NCI-H1694 (cell line): ENCODE measurements at places on chromosomes 13 and 19.
A peak's percentile ranks its signal among the peaks of the same experiment; 100 is the strongest.

GRCh38 chr19:41577144-41577830, 1.3 kb downstream of the CEACAM21 start:
- no peak for DNase-seq

DNA sequence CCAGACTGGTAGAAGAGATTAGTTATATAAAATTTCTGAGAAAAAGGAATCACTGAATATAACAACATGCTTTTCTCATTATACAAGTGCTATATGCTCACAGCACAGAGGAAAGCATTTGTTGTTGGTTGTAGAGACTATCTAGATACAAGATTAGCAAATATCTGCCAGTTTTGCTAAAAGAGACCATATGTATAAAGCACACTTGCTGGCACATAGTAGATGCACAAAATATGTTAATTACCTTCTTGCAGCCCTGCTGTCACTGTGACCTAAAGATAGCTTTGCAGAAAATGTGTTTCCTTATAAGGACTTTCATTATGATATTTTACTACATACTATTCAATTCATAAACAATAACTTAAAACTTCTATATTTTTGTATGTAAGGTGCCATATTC, 755.1 kb downstream of the PCDH9 start:
- no peak for DNase-seq

DNA sequence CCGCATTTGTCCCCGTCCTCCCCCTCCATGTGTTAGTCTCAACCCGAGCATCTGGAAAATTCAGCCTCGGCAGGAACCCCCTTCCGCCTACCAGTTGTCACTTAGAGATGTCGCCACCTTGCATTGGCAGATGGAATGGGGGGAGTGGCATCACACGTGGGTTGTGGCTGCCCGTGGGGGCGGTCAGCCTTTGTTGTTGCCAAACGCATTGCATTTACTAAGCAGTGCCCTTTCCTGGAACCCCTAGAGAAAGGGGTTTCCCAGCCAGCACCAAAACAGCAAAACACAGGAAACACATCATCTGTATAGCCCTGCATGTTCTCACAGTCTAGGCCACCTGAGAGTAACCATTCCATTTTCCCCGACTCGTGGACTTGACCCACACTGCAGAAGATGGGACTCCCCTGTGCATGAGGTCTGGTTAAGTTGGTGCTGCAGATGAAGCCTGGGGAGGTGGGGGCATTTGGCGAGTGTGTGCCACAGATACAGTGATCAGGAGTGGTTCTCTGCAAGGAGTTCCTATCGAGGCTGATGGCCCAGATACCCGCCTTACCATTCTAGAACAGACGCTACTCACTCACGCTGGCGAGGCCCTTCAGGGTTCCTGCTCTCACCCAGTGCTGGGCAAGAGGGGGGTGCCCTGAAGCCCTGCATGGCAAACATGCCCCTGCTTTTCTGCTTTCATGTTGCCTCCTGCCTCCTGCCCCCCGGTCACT, 38.3 kb downstream of the TMED1 start:
- no peak for DNase-seq

GRCh38 chr19:38975861-38976271, 324 bp upstream of the FBXO17 start:
- DNase-seq, result no peak

GRCh38 chr13:77863144-77863543, 55.5 kb downstream of the EDNRB start:
- DNase-seq, result no peak

GRCh38 chr19:5964816-5965565, 12.9 kb downstream of the RANBP3 start:
- DNase-seq, result no peak

DNA sequence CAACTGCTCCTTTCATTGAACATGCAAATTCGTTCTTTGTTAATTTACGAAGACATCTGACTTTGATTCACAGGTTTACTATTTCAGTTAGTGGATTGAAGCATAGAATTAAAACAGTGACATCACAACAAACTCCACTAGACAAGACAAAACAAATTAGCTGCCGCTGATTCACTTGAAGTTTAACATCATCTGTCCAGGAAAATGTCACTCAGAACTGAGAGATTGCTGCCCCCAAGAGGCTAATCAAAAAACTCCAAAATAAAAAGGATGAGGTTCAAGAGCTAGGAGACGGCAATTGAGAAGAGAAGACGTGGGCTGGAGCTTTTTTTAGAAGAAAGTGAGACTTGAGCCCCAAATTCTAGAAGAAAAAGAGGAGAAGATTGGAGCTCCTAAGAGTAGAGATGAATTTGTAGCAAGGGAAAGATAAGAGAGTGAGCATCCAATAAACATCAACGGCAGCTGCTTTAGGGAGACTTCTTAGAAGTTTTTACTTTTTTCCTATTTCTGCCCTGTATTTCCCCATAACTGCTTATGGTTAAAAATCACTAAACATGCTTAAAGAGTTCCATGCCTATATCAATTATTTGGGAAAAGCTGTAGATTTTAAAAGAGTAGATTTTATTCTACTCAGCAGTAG, 40.8 kb upstream of the TPP2 start:
- peak; percentile 77 for DNase-seq

DNA sequence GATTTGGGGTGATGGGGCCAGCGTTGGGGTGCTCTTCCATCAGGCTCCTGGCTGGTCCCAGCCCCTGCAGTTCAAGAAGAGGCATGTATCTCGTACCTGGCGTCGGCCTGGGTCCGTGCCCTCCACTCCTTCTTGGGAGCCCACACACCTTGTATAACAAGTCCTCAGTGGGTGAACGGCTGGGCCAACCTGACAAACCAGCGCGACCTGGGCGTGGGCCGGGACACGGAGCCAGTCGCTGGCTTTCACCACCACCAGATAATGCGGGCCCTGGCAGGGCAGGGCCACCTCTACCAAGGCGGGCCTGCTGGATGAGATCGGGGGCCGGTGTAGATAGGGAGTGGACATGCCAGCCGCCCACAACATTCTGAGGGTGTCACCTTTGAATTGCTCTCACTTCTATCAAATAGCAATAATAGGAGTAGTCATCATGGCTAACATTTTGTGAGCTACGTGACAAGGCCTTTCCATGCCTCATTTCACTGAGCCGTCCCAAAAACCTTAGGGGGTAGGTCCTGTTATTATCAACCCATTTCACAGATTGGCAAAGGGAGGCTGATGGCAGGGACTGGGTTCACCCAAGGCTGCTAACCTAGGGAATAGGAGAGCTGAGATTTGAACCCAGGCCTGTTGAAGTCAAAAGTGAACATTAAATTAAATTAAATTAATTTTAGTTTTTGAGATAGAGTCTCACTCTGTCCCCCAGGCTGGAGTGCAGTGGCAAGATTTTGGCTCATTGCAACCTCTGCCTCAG, 3.5 kb downstream of the CYP4F22 start:
- DNase-seq, result no peak

DNA sequence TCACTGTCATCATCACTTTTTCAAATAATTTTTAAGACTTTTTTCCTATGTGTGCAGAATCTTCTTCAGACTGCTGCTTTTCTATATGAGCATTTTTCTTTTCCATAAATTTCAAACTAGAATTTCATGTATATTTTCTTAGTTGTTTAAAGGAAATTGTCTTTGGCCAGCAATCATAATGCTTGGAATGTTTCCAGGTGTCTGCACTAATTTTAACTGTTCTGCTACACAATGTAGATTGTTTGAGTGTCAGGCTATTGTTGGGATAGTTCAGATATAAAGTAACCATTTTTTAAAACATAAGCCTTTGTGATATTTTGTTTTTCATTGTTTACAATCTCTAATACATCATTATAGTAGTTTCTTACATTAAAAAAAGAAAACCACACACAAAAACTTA, 1418.5 kb downstream of the EFNB2 start:
- no peak for DNase-seq

- no peak for DNase-seq
Observed at GRCh38 chr13:40756042-40756441, 14.9 kb downstream of the MRPS31 start.

DNA sequence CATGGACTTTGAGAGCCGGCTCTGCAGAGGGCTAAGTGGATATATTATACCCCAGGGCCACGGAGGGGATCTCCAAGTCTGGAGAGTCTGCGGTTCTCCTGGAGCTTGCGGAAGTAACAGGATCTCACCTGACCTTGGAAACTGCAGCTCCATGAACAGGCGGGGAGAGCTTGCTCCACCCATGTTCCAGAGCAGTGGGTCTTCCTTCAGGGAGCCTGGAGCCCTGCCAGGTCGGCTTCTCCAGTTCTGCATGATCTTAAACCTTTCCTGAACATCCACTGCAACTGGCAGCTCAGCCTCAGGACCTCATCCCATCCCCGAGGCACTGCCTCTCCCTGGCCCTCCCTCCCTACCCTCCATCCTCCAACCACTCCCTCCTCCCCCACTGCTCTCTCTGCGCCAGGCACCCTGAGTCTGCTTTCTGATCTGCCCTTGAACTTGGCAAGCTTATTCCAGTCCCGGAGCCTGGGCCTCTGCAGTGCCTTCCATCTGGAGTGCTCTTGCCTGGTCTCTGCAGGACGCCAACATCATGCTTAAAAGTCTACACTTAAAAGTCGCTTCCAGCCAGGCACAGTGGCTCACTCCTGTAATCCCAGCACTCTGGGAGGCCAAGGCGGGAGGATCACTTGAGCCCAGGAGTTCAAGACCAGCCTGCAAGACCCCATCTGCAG, 13.2 kb downstream of the ATCAY start:
- no peak for DNase-seq

DNA sequence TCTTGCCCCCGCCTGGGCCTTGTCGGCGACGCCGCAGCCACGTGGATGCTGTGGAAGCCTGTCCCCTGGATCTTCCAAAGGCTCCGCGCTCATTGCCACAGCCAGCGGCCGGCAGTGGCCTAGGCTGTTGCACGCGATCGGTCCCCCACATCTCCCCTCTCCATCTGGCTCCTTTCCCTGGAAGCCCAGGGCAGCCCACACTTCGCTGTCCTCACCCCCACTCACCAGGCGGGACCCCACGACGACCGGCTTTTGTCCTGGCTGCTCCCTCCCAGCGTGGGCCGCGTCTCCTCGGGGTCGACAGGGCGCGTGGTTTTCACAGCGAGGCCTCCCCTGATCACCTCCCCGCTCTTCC, 605 bp upstream of the TEX30 start:
- no peak for DNase-seq

- no peak for DNase-seq
Observed at GRCh38 chr19:17753976-17754375, 2.7 kb downstream of the FCHO1 start.

DNA sequence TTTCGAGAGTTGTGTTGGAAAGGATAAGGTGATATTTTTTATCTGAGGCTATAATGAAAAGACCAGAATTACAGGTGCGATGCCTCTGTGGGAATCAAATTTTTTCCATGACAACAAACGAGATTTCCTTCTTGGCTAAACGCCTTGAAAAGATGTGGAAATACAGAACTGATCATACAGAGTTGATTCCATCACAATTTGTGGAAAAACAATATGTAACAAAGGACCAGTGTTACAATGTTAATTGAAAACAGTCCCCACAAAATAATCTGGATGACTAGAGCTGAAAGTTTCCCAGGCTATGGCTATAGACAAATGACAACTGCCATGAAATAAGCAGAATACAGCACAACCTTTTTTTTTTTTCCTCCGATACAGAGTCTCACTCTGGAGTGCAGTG, 628.9 kb downstream of the DIAPH3 start:
- DNase-seq, result no peak

DNA sequence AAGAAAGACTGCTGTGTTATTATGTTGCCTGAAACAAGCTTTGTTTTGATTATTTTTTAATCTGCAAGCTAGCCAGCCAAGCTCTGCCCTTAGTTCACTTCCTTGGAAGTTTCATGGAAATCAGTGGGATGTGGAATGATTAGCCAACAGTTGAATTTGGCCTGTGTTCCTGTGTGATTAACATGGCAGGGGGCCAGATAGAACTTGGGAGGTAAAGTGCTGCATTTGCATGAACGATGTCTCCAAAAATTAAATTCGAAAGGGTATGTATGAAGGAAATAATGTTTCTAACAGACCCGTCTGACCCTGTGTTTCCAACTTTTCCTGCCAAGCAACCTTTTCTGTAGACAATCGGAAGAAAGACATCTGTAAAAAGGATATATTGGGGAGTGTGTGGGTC, 32.2 kb downstream of the UFM1 start:
- DNase-seq, result no peak

DNA sequence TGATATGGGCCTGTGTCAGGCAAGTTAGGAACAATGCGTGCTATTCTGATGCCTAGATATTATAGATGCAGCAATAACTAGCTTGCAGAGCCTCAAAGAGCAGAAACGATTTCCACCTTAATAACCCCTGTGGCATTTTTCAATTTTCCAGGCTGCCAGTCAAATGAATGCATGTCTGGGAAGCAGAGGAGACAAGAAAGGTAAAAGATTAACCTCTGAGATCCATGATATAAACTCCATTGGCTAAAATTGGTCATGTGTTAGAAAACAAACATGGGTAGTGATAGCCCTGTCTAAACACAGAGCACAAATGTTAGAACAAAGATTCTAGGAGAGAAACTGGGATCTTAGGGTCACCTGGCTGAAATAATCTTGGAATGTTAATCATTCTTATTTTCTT, 811.1 kb downstream of the DIAPH3 start:
- DNase-seq, result no peak

GRCh38 chr19:57016076-57016475, 103.7 kb upstream of the USP29 start:
- no peak for DNase-seq

DNA sequence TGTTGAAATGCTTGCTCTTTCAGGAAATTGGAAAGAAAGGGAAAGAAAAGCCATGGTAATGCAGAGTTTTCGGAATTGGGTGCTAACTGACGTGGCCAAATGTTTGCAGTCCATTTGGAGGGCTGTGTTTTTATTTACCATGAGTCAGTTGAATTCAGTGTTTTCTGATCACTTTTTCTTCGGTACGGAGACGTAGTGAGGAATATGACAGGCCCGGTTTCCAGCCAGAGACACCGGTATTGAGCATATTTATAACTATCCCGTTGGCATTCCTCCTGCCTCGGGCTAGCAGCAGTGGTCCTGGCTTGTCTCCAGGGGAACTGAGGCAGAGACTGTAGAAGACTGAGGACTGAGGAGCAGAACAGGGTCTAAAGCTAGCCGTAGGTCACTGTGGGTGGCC, 1.0 kb downstream of the CDC16 start:
- DNase-seq, result no peak

DNA sequence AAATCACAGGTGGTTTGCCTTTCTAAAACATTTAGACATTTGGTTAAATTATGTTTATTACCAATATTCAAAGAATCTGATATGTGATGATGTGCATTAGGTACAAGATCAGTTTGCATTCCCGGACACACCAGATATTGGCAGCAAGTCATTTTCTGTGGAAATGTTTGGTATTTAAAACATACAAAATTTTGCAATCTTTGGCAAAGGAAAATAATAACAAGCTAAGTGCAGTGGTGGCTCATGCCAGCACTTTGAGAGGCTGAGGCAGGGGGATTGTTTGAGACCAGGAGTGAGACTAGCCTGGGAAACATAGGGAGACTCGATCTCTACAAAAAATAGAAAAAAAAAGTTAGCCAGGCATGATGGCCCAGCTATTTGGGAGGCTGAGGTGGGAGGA, 29.1 kb upstream of the TSC22D1 start:
- DNase-seq, result no peak

GRCh38 chr19:50772476-50772875, 2.2 kb downstream of the GPR32 start:
- DNase-seq, result no peak
